Left forelimb (tissue), 1 donor: ENCODE measurements at places on chromosomes 5 and 9.

DNA sequence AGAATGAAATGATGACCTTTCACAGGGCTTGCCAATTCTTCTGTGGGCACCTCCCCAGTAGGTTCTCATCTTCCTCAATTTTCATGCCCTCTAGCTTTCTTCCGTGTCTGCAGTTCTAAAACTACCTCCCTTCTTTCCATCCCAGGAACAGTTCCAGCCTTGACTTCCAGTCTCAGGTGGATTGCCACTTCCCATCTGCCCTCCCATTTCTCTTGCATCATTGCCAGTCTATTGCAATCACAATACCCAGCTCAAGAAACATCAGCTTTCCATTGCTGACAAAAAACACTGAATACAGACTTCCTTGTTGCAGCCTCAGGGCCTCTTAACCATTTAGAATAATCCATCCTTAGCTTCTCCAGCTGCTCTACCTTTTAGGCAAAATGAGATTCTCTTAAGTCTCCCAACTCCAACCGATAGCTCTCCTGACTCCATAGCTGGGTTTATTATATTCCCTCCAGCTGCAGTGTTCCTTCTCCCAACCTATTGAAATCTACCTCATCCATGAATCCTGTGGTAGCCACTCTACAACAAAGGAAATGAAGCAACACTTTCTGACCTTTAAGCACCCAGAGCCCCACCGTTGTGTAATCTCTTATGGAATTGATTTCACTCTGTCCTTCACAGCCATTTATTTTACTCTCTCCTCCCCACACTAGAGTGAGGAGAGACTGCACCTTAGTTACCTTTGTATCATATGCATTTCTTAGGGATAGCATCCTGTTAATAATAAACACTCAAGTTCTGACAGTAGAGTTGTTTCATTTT is 75.6 kb upstream of the PCA3 start:
- DNase-seq = no peak

DNA sequence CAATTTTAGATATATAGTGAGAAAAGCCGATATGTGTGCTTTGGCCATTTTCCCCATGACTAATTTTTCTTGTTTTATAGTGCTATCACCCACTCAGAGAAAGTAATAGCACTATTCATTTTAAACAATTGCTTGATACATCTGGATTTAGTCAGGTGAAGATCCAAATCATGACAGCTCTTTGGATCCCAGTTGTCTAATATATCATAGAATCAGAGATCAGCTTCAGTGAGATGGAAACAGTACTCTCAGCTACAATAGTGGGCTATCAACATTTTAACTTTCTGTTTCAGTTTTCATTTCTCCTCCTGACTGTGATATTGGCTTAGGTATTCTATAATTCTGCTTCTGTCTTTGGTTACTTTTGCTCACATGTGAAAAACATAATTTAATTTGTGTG is 38.7 kb downstream of the VCAN start:
- no peak for DNase-seq

DNA sequence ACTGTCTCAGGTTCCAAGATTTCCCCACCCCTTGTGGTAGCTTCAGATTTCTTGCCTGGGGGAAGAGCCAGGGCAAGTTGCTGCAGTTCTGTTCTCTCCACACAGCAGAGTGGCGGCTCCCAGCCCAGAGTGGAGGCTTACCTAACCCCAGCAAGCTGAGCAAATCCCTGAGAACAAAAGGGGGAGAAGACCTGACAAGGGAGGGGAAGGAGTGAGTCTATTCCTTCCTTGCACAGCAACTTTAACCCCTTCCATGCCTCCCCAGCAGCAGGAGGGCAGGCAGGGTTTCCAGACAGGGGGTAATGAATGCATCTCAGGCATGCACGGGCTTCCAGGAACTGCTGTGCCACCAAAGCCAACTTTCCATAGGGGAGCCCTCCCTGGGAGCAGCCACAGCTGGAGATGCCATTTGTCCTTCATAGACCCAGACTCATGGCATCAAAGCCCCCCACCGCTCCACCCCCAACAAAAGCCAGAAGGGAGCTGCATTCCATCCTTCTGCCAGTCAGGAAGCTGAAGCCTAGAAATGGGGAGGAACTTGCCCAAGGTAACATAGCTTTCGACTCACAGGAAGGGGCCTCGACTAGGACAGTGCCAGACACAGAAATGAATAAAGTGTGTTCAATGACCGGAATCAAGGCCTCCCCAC is 28.8 kb upstream of the FAT2 start:
- DNase-seq = no peak

DNA sequence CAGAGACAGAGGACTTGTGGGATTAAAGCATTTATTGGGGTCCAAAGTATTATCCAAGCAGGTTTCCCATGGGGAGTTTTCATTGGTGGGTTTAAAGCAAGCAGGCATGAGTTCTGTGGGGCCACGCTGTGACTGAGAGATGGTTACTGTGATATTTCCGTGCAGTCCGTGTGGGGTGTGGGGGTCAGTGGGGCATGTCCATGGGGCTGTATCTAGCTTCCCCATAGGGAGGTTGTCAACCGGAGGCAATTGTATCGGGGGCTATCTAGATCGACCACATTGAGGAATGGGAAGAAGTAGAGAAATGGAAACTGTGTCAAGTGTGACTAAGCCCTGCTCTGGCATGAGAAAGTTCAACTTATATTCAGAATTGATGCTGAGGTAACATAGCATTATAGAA is 7.1 kb upstream of the RPS23 start:
- no peak for DNase-seq

DNA sequence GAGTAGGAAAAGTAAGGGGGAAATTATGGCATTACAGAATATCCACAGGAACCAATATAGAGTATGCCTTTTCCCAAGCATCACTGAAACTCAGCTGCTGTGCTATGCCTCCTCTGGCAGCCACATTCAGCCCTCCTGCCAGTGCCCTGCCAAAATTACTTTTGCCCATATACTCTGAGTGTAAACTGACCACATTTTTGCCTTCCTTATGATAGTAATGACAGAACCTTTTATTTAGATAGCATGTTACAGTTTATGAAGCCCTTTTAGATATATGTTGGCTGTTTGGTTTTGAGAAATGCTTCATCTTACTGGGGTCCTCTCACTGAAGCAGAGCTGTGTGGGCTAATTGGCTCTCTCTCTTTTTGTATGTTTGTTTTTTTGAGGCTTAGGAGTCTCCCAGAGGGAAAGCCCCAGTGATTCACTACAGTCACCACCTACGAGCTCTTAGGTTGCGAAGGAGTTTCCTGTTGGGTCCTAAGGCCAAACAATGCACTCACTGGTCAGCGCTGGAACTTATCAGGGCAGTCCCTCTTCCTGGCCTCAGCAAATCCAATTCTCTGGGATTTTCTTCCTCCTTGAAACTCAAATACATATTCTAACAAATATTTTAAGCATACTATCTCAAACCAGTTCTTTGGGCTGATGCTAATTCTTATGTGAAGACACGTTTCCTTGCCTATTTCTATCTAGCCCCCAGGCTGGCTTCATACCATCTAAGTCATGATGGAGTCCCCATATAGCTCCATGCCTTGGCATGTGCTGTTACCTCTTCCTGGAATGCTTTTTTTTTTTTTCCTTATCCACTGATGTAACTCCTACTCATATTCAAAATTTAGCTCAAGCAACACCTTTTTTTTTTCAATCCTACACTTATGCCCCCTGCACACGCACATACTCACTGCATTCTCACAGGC is 3.7 kb downstream of the PHF24 start:
- no peak for DNase-seq

DNA sequence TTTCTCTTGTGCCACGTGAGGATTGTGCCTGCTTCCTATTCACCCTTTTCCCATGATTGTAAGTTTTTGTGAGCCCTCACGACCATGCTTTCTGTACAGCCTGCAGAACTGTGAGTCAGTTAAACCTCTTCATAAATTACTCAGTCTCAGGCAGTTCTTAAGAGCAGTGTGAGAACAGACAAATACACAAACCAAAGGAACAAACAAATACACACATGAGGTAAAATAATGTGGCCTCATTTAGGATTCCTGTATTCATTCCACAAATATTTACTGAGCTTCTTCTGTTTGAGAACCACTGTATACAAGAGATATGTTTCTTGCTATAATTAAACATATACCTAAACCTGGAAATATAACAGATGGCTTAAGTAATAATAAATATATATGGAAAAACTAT is 760.3 kb downstream of the CDH9 start:
- no peak for DNase-seq

DNA sequence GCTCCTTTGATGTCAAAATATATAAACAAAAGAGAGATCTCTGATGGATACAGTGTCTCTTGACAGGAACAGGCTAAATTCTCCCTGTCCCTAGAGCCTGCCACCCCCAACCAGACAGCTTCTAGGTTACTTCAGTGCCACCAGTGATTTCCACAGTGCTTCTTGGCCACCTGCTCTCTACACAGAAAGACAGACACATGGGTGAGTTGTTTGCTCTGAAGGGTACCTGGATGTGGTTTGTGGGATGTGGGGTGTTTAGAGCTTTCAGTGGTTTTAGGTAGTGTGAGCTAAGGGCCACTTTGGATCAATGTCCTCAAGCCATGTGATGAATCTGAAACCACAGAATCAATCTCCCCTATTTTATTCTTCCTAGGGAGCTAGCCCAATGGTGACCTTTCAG is 125.4 kb downstream of the ANKRD18B start:
- DNase-seq = no peak

GRCh38 chr5:14405267-14405666 is 176.3 kb upstream of the OTULINL start:
- DNase-seq = no peak

DNA sequence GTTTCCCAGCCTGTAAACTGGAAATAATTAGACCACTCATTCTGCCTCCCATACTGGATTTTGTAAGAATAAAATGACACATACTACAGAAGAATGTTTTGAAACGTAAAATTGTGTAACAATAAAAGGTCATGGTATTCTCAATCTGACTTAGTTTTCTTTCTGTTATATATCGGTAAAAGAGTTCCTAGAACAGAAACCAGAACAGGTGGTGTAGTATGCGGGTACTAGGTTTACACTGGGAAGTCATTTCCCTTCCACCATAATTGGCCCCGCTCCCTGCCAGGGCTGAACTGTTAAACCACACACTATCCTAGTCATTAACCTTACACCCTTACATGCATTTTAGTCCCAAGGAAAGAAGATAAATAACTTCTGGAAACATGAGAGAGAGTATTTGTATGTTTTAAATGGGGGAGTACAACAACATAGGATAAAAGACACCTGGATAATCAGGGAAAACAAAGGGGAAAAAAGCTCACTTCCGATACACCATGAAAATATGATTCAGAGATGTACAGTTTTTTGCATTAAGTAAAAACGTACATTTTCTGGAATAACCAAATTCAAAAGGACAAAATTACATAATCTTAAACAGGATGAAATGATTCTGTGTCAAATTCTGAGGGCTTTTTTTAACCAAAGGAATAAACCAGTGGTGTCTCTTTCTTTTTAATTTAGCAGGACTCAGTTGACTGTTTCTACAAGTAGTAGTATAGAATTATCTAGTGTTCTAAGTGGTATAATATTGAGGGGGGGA is 199.7 kb downstream of the GLIS3 start:
- DNase-seq = no peak

DNA sequence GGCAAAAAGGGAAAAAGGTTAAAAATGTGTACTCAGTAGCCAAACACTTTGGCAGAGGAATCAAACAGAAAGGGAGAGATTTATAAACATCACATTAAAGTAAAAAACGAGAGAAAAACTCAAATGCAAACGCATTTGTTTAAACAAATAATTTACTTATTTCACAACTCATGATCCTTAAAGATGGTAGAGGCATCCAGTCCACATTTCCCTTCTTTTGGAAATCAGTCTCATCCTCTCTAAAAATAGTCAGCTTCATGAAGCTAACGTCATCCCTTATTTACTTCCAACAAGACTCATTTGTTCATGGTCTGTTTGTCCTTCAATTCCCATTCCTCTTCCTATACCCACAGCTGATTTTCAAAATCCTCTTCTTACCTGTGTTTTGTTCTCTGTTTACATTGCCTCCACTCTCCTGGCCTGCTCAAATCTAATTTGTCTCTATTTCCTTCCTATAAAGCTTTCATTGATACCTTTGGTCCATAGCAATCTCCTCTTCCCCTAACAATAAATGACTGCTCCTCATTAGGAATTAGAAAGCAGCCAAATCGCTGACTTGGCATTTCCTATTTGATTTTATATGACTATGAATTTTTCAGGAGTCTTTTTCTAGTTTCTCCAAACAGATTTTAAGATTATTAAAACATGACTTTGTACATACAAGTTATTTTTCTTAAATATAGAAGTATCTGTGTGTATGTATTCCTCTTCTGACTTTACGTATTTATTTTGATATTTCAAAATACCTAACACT is 805.3 kb downstream of the TLE1 start:
- DNase-seq = no peak

GRCh38 chr9:127233550-127233949 is 31.0 kb upstream of the GARNL3 start:
- DNase-seq = no peak

GRCh38 chr5:159849437-159850083 is 66.7 kb upstream of the ADRA1B start:
- DNase-seq = no peak

- no peak for DNase-seq
Observed at GRCh38 chr5:157172403-157172802, 6.3 kb upstream of the GARIN3 start.

- no peak for DNase-seq
Observed at GRCh38 chr5:111603446-111603827, 91.1 kb upstream of the STARD4 start.

DNA sequence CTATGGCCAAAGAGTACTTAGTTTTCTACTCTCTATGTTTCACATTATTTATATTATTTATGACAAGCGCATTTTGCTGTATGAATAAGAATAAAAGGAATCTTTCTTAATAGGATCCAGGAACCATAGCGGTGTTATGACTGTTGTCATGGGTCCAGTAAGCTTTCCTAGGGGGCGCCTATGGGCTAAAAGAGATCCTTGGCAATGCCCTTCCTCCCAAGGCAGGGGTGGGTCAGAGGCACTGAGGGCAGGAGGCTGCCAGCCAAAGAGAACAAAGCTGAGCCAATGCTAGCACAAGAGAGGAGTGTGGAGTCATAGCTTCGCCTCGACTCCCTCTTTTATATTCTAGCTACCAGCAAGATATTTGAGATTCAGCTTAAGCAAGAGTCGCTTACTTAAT is 98.4 kb upstream of the GNAQ start:
- no peak for DNase-seq

DNA sequence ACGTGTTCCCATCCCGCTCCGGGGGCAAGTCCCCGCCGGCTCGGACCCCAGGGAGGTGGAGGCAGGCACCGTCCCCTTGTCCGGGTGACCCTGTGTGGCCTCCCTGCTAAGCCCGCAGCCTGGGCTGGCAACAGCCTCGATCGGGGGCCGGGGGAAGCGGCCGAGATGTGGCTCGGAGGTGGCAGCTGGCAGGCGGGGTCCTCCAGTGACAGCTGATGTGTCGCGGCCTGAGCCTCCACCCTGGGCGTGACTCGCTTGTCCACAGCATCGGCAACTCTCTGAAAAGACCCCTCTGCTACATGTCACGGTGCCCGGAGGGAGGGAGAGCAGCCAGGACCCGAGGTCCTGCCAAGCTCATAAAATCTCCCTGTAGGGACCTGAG is 124.8 kb upstream of the IRX4 start:
- no peak for DNase-seq

- no peak for DNase-seq
Observed at GRCh38 chr9:92133949-92134604, 18.9 kb upstream of the SPTLC1 start.

- no peak for DNase-seq
Observed at GRCh38 chr9:124410321-124410913, 4.8 kb downstream of the PSMB7 start.
